Left renal cortex interstitium (tissue), 4 donors: ENCODE measurements at places on chromosomes 3 and 15. TPM values are rescaled to one million over a fixed set of nuclear protein-coding genes. Genes with fewer than 3 reads are reported as not detected.

TRPM1 gene
- polyA plus RNA-seq = 0.19 TPM

AGBL1 gene
- 0.11 TPM for polyA plus RNA-seq

CYP8B1 gene
- 0.62 TPM for polyA plus RNA-seq

ST6GAL1 gene
- 59.8 TPM for polyA plus RNA-seq

SNX22 gene
- 1.1 TPM for polyA plus RNA-seq

C15orf61 gene
- 8.4 TPM for polyA plus RNA-seq

GNB4 gene
- polyA plus RNA-seq = 28.5 TPM

CHRM5 gene
- 0.16 TPM for polyA plus RNA-seq

SLC12A1 gene
- 563 TPM for polyA plus RNA-seq

PDZRN3 gene
- 35.6 TPM for polyA plus RNA-seq

HCN4 gene
- polyA plus RNA-seq = 1.5 TPM

TRIM59 gene
- polyA plus RNA-seq = 13.5 TPM

XCR1 gene
- 0.22 TPM for polyA plus RNA-seq

- no peak for DNase-seq
Measured at GRCh38 chr3:128243602-128244504, 90.6 kb downstream of the EEFSEC start.

DNA sequence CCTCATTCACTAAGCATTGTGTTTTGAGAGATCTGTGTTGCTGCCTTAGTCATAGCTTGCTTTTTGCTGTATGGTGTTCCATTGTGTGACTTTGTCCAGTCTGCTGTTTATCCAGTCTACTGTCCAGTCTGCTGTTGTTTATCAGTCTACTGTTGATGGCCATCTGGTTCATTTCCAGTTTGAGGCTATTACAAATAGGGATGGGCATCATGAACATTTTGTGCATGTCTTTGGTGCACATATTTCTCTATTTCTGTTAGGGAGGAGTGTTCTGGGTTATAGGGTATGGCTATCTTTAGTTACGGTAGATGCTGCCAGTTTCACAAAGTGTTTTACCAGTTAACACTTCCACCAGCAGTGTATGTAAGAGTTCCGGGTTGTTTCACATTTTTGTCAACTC, 22.2 kb upstream of the CLEC3B start:
- DNase-seq = no peak

DNA sequence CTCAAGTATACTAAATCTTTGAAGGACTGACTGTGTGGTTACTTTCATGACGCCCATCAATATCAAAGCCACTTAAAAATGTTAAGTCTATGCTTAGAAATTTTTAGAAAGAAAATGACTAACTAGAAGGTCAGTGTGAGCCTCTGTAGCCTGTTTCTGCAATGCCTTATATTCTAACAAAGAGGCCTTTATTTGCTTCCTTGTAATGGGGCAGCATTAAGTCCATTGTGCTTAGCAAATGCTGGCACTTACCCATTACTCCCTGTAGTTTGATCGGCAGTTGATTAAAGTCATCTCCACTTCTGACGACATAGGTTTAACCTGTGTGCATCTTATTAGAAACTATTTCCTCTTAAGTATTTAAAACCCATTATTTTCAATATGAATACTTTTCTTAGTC, 91.6 kb upstream of the FAM98B start:
- no peak for DNase-seq

DNA sequence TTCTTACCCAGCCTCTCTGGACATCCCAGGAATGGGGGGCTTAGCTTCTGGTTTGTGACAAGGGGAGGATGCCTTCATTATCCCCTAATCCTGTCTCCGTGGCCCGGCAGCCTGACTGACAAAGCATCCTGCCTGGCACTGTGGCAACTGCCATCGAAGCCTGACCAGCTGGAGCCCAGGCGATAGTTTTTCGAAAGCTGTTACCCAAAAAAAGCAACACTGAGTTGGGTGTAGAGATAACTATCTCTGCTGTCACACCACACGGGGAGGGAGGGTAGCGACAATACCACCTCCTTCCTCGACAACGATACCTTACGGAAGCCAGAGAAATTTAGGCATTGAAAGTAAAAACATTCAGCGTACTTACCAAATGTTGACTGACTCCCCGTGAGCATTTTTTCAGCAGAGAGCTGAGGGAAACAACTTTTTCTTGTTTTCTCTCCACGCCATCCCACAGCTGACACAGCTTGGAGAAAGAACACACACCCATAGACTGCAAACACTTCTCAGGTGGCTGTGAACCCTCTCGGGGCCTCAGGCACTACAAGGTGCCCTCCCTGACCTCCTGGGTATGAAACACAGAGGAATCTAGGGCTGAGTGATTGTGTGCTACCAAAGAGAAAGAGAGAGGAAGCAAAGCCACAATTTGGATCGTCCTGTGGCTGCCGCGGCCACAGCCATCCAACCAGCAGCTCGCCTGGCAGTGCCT, 361.9 kb upstream of the ICE2 start:
- no peak for DNase-seq

DNA sequence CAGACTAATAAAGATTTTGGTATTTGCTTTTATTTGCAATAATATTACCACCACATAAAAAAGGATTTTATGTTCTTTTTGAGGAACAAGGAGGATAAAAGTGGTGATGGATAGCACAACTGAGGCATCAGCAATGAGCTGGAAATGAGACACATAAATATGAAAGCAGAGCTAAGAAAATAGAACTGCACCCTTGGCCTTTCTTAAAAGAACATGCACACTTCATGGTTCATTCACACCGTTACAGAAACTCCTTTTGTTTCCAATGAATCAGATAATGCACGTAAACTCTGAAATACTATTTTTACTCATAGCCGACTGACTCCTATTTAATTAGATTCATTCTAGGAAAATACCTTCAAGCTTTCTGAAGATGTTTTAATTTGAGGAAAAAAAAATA, 19.9 kb upstream of the DPH6 start:
- no peak for DNase-seq

DNA sequence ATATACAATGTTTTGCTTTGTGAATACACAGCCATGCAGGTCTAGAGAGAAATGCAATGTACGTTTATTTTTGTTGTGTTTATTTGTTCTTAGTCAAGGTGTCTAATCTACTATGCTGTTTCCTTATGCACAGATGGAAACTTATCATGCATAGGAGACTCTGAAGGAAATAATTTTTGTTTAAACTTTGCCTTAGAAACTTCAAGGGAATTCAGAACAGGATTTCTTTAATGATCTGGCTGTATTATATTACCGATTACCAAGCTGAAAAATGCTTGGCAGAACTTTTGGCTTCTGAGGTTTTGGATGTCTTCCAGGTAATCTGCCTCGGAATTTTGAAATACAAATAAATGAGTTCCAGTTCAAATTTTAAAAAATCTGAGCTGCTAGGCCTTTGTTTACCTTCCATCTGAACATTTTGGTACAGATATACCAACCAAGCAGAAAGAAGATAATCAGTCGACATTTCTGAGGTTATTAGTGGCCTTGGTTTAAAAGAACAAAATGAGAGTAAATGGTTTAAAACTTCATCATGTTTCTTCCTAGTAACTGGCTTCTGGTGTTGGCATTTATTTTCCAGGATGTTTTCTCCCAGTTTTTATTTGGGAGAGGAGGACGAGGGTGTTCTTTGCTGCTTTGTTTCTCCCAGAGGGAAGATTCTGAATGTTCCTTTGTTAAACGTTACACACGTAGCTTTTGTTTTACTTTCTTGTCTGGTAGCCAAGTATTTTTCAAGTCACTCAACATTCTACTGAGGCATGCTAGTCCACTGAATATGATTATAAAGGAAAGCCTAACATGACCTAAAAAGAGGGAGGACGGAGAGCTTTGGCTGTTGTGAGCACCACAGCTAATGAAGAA, 421.8 kb upstream of the TBL1XR1 start:
- no peak for DNase-seq

- DNase-seq = no peak
Measured at GRCh38 chr15:89499156-89499555, 2.8 kb upstream of the RHCG start.

DNA sequence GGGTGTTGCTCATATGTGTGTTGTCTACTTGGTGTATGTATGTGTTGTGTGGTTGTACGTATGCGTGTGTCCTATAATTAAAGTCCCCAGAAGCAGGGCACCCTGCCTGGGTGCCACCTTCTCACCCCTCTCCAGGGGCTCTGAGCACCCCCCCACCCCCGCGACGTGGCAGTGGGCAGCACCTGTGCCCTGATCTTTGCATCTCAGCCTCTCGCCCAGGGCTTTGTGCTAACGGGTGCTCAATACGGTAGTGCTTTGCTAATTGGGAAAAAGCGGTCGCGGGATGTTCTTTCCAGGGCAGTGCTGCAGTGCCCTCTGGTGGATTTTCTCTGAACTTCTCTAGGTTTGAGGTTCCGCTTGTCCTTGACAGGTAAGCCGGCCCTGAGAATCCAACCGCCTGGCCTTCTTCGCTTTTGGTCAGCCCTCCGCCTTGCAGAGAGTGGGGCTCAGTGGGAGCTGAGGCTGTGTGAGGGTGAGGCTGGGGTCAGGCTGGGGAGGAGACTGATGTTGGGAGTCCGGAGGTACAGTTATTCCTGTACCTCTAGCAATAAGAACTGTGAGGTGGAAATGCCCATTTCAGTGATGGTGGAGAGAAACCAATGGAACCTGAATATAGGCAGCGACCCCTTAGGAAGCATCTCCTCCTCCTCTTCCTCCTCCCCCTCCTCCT, 17.6 kb upstream of the EPHB3 start:
- DNase-seq = peak; percentile 64

GRCh38 chr3:71127052-71127831, 456.3 kb downstream of the FOXP1 start:
- no peak for DNase-seq

GRCh38 chr3:170330366-170330765, 27.1 kb upstream of the SKIL start:
- no peak for DNase-seq

- peak; percentile 38 for DNase-seq
Measured at GRCh38 chr15:43913026-43913780, 86.4 kb downstream of the WDR76 start.

DNA sequence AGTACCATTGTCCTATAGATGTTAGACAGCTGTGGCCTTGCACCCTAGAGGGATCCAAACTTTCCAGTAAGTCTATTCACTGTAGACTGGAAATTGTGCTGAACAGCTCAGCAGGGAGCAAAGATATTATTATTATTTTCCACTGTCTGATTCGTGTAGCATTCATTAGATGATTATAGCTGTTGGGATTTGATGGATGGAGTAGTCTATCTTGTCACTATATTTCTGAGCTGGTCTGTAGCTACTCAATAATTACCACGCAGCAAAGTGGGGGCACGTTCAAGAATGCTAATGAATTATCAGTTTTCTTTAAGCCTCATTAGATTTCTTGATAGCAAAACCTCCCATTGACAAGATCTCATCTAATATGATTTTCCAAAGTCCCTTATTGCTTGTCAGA, 113.2 kb downstream of the RTP4 start:
- DNase-seq = no peak

DNA sequence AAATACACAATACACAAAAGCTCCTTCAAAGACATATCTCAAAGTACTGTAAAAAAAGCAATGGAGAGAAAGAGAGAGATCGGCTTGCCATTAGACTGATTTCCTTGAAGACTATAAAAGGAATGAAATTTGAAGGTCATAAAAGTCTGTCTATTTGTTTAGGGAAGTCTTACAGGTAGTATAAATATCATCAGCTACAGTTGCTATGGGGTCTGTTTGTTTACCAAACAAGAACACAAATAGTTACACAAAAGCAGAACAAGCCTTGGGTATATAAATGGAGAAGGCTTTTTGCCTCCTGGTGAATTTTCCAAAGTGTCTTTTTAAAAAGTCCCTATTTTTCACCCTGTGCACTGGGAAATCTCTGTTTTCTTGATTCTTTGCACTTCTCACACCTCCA, 552.3 kb downstream of the FOXP1 start:
- DNase-seq = no peak

GRCh38 chr3:169432708-169433432, 230.6 kb downstream of the MECOM start:
- DNase-seq = no peak

DNA sequence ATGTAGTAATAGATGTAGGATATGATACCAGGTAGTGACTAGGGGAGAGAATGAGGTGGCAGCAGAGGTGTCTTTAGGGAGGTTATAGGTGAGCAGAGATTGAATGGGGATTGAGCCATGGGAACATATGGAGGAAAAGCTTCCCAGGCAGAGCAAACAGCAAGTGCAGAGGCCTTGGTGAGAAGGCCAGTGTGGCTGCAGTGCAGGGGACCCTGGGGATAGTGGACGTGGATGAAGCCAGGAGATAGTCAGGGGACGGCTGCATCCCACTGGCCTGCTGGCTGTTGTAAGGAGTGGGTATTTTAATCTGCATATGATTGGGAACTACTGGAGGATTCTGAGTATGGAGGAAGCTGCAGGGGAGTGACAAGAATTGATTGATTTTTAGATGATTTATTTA, 62.7 kb upstream of the TRAK1 start:
- no peak for DNase-seq

GRCh38 chr15:39455471-39455991, 125.3 kb upstream of the THBS1 start:
- DNase-seq = no peak

GRCh38 chr3:39809181-39809994, at the start of gene MYRIP:
TSS of gene MYRIP (plus strand) at chr3:39809609. CDS start at chr3:39900817, 91,208 bp downstream.
- DNase-seq = no peak

DNA sequence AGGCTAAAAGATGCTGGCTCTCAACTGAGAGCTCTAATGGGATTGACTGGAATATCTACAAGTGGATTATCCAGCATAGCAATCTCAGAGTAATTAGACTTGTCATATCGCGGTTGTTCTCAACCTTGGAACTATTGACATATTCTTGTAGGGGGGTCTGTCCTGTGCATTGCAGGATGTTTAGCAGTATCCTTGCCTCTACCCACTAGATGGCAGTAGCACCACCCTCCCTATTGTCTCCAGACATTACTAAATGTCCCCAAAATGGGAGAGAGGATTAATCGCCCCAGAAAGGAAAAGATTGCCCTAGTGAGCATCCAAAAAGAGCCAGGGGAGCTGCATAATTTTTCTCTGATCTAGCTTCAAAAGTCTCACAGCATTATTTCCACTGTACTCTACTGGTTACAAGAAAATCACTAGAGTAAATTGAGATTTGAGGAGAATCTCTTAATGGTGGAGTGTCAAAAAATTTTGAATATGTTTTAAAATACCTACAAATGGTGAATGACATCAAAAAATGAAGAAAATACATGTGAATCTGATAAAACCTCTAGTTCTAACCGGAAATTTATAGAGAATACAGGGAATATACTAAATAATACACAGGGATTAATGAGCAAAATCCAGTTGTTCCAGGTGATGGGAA, 388.2 kb upstream of the AGTR1 start:
- no peak for DNase-seq

- DNase-seq = no peak
Measured at GRCh38 chr3:23741036-23741706, 64.6 kb upstream of the UBE2E1 start.
